ENCODE measurements at places on chromosomes 16 and 17.

GRCh38 chr16:8887431-8887765 is 5.2 kb downstream of the LITAFD start:
- DNase-seq: no peak

GRCh38 chr17:8393470-8394231 is 4.0 kb downstream of the RNF222 start:
- DNase-seq: no peak

- peak; percentile 85 for DNase-seq
These were observed 3.9 kb downstream of the RSAD1 start for GRCh38 chr17:50482516-50482915.

DNA sequence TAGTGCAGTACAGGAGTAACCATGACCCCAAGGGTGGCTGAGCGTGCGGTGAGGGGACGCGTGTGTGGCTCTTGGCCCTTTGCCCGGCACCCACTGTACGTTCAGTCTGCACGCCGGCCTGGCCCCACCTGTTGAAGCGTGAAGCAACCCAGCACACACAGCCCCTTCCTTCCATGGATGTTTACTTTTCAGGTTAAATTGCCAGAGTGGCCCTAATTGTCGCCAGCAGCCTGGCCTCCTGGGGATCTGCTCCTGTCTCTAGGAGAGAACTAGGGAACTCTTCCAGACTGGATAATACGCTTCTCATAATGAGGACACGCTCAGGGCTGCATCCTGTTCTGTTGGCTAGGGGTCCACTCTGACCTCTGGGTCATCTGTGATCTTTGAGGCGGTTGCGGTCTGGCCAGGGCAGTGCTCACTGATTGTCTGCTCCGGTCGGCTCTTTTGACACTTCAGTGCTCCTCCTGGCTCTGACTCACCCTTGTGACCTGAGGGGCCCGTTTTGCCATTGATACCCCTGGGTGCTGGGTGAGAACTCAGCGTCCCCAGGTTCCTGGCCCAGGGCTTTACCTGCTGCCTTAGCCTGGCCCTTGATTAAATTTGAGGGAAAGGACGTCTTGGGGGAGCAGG is 27.7 kb downstream of the TPSG1 start:
- no peak for DNase-seq

GRCh38 chr17:68498479-68499326 is 13.5 kb upstream of the PRKAR1A start:
- no peak for DNase-seq

GRCh38 chr17:44198721-44199552 is 747 bp downstream of the ATXN7L3 start:
- no peak for DNase-seq

DNA sequence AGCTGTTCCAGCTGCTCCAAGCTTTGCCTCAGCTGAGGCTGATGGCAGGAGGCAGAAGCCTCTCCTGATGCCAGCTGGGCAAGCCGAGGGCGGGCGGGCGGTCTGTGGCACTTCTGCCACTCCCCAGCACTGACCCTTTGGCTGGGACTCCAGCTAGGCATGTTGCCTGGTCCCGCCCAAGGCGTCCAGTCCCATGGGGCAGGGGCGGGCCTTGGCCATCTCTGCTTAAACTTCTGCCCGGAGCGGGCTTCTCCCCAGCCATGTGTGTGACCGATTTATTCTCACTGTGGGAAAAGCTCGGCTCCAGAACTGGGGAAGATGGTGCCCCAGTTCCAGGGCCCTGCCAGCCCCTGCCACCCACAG is 349.1 kb downstream of the SEC14L1 start:
- no peak for DNase-seq

- DNase-seq: peak; percentile 72
These were observed 4.4 kb upstream of the ARMC7 start for GRCh38 chr17:75105126-75106080.

DNA sequence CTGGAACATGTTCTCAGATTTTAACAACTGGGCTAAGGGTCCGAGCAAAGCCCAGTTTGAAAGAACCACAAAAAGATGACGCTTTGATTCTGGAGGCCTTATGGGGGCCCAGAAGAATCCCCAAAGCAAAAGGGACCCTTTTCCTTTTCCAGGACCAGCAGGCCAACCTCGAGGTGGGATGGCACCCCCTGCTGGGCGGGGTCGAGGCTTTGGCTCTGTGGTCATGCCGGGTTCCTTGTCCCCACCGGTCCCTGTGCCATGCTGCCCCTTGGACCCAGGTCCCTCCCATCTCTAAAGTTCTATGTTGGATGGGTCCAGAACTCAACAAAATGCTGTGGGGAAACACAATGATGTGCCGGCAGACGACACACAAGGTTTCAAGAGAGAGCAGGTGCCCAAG is 30.9 kb downstream of the TMEM204 start:
- no peak for DNase-seq

GRCh38 chr17:47739150-47739549 is 6.1 kb downstream of the TBX21 start:
- DNase-seq: no peak

- no peak for DNase-seq
These were observed 5.2 kb upstream of the RPL13 start for GRCh38 chr16:89555265-89555664.

DNA sequence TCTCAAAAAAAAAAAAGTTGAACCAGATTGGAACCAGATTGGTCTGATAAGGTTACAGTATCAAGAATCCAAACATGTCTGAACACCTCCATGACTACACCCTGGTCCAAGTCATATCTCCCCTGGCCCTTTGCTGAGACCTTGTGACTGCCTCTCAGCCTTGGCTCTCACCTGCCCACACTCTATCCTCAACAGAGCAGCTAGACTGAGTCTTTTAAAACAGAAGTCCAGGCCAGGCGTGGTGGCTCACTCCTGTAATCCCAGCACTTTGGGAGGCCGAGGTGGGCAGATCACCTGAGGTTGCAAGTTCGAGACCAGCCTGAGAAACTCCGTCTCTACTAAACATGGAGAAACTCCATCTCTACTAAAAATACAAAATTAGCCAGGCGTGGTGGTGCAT is 91.7 kb downstream of the AIPL1 start:
- no peak for DNase-seq

DNA sequence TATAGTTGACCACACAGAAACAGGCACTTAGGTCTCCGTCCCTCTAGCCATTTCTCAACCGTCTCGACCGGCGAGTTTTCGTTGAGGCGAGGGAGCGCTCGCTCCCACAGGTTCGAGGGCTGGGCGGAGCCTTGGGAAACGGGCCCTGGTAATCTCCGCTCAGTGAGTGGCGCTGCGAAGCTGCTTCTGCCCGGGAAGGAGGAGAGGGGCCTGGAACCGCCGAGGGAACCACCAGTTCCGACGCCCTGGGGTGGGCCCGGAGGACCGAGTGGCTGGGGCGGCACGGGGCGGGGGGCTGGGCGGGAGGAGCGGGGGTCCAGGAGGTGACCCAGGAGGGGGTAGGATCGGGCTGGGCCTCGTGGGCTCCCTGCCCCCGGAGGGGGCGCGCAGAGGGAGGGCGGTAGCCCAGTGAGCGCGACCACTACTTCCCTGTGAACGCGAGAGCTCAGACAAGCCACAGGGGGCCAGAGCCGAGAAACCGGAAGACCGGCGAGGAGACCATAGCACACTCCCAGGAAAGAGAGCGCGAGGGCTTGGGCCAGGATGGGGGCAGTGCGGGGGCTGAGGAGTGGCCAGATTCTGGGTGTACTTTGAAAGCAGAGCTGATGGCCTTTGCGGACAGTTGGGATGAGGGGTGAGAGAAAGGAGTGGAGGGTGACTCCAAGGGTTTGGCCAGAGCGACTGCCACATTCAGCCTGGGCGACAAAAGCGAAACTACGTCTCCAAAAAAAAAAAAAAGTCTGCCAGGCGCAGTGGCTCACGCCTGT is 29.9 kb upstream of the ARL4D start:
- DNase-seq: no peak

- DNase-seq: no peak
These were observed 4.1 kb upstream of the CDH3 start for GRCh38 chr16:68640972-68641371.

- DNase-seq: no peak
These were observed 30.7 kb downstream of the CCR7 start for GRCh38 chr17:40534371-40535189.

GRCh38 chr17:65527381-65527780 is 34.1 kb downstream of the AXIN2 start:
- DNase-seq: no peak

DNA sequence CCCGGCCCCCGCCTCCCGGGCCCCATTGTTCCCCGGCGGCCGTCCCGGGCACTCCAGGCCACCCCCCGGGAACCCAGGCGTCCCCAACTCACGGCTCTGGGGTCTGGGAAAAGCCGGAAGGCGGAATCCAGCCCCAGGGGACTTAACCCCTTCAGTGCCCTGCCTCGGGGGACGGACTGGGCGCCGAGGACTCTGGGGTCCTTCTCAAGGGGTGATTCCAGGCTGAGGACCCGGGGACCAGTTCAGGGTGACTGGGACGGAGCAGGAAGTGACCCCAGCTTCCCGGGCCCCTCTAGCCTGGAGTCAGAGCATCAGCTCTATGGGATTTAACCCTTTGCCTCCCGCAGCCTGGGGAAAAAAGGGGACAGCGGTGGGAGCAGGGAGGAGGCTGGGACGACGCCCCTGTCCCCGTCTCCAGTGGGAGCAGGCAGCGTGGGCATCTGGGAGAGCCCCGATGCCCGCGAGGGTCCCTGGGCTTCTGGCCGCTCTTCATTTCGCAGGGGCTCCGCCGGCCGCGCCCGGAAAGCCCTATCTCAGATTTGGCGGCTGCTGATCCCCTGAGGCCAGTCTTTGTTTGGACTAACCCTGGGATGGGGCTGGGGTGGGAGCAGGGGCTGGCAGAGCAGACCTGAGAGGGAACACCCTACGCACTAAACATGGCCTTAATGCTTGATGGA is at the start of gene ZNF629:
ZNF629 (minus strand) TSS at position 270 of the 677 bp plus-strand sequence. CDS start 2,723 bp downstream, outside the sequence.
- DNase-seq: peak; percentile 87

DNA sequence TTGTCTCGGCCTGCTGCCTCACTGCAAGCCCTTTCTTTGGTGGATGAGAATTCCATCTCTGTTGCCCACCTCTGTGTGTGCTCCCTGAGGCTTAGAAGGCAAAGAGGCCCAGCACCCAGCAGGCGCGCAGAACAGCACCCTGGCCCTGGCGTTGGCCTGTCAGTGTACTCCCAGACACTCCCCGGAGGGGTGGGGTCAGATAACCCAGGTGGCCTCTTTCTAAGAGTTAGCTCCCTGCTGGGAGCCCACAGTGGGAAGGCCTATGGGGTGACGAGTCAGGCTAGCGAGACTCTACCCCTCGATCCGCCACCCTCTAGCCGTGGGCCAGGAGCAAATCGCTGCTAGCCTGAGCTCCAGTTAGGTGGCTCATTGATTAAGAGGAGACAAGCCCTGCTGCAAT is 38.1 kb downstream of the SRL start:
- DNase-seq: no peak

DNA sequence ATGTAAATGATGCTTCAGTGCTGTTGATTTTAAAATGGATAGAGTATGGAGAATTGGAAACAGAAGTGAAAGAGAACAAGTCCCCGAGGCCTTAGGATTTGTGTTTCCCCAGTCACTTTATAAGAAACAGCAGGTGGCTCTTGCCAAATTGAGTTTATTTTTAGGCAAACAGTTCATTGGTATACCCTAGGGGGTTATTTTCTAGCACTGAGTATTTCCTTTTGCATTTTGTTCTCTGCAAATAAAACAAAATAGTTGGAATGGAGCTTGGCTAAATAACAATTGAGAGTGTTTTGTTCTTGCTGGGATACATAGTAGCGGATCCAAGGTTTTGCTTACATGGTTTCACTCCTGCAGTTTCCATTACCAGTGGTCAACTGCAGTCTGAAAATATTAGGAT is 591.1 kb upstream of the C16orf82 start:
- no peak for DNase-seq

DNA sequence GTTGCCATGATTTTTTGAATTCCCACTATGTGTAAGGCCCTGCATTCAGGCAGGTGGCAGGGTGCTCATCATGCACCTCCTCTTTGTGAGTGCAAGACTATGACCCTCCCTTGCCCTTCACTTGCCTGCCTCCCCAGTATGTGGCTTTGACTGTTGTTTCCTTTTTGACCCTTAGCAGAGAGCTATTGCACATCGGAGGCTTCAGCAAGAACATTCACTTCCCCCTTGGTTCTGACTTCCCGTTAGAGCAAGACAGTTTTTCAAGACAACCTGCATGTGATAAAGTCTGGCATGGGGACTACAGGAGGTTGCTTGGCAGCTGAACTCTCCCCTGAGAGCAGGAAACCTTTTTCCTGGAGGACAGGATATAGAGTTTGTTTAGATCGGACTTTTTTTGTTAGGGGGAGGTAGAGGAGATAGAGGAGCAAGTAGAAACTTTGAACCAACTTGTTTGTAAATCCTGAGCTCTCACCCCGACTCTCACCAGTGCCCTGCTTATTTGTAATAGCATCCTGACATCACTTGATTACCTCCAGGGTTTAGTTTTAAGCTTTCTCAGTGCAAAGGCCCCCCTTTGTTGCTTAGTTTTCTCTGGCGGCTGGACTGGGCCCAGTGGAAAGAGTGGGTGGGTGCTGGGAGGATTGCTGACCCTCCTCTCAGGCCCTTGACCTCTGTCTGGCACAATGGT is 34.3 kb downstream of the LIMD2 start:
- no peak for DNase-seq

DNA sequence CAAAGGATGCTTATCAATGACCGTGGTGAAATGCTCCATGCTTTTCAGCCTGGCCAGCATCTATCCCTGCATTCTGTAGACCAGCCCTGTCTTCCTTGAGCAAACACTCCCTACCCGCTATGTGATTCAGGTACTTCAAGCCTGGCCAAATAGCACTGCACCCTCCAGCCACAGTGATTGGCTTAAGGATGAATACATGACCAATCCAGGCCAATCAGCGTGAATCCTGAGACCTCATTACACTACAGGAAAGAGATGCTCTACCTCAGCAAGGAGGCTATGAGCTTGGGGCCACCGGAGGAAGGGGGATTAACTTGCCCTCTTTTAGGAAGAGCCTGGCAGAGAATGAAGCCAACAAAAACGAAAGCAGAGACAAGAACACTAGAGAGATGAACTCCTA is 162.5 kb downstream of the ZNF423 start:
- no peak for DNase-seq

DNA sequence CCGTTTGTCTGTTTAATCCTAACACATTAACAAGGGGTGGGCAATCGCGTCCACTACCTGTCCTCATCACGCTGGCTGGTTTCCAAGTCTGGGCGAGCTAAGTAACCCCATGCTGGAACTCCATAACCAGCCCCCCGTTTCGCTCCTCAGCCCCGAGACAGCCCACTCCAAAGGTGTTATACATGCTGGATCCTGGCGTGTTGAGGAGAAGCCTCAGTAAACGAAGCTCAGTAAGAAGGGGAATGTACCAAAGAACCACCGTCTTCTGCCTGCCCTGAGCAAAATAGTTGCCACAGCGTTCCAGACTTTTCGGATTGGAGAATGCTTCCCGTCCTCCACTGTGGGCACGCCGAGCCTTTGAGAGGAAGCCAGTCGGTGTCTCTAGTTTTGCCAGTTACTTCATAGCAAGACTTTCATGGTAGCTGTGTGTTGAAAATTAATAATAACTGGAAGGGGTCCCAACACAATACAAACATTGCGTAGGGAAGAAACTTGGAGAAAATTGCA is 16.1 kb upstream of the C17orf78 start:
- no peak for DNase-seq

- DNase-seq: no peak
These were observed 22.8 kb downstream of the ABCC1 start for GRCh38 chr16:15972046-15972868.
